SK-N-SH (cell line): ENCODE measurements at places on chromosomes 1 and 21.

GRCh38 chr1:153827168-153827964 is 52.2 kb downstream of the SLC27A3 start:
- no peak for DNase-seq

- DNase-seq: peak; percentile 75
Observed at GRCh38 chr1:3139871-3140361, 70.9 kb downstream of the PRDM16 start.

- DNase-seq: no peak
Observed at GRCh38 chr1:218499911-218500310, 154.8 kb downstream of the TGFB2 start.

DNA sequence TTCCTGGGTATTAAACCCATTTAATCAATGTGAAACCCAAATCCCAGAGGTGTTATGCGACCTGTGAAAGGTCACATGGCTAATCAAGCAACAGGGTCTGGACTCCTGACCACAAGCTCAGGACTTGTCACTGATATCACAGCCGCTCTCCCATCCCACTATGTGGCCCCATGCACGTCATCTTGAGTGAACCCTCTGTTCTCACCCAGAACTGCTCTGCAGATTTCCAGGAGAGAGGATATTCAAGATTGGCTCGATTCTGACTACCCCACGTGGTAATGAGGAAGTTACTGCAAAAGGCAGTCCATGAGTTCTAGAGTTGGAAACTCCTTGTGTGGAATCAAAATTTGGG is 173.5 kb upstream of the ETV3 start:
- DNase-seq: no peak

DNA sequence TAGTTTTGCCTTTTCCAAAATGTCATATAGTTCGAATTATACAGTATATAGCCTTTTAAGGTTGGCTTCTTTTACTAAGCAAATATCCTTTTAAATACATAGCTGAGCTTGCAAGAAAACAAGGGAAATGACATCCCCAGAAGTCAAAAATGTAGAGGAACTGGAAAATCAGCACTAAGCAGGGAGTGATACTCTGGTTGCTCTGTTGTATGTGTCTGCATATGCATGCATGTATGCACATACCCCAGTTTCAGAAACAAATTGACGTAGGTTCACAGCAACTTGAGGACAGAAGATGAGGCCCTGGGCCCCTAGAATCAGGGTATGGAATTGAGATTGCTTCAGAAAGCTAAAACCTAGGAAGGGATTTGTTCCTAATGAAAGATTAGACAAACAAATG is 75.1 kb upstream of the GNG4 start:
- no peak for DNase-seq

- peak; percentile 9 for DNase-seq
Observed at GRCh38 chr1:173503391-173503790, 26.3 kb downstream of the PRDX6 start.

DNA sequence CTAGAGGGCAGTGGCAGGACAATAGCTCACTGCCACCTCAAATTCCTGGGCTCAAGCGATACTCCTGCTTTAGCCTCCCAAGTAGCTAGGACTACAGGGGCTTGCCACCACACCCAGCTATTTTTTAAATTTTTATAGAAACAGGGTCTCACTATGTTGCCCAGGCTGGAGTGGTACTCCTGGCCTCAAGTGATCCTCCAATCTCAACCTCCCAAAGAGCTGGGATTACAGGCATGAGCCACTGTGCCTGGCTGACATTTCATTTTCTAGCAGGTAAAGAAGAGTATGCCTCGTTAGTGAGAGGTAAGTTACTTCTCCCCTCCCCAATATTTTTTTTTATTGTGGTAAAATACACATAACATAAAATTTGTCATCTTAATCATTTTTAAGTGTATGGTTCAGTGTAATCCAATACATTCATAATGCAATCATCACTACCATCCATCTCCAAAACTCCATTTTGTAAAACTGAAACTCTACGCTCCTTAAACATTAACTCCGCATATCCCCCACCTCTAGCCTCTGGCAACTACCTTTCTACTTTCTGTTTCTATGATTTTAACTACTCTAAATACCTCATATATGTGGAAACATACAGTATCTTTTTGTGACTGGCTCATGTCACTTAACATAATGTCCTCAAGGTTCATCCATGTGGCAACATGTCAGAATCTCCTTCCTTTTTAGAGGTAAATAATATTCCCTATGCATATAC is 22.4 kb downstream of the ZZZ3 start:
- DNase-seq: no peak

DNA sequence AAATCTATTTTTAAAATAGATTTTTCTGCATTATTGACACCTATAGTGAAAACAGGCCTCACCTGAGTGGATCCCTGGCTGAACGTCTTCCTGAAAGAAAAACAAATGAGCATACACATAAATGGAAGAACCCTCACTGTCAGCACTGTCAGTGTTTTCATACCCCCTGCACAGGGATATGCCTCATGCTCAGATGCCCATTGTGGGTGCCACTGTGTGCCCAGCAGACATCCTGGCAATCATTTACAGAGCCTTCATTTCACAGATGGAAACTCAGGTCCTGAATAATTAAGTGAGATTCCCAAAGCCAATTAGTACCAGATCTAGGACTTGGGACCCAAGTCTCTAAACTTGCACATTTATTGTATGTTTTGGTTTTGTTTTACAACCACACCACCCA is 19.9 kb downstream of the FCRL1 start:
- no peak for DNase-seq

DNA sequence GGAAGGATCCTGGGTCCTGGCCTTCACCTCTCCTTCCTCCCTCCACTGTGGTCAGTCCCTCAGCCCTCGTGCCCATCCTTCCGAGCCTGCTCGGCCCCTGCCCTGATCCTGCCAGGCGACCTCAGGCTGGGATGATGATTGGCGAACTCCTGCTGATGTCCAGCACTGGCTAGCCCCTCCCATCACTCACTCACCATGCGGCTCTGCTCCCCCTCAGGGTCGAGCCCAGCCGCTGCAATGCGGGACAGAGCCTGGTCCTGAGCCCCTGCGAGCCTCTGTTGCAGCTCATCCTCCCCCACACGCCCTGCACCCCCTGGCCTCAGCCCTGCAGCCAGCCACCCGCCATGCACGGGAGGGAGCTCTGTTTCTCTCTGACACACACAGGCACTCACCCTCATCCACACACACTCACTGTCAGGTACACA is 100.2 kb downstream of the DMRTB1 start:
- DNase-seq: peak; percentile 48

GRCh38 chr1:102776071-102776470 is 332.3 kb downstream of the COL11A1 start:
- DNase-seq: no peak

GRCh38 chr1:91791103-91791502 is 94.8 kb downstream of the TGFBR3 start:
- DNase-seq: no peak

- no peak for DNase-seq
Observed at GRCh38 chr1:10856863-10857598, 60.6 kb upstream of the CASZ1 start.

- DNase-seq: no peak
Observed at GRCh38 chr1:78677788-78678187, 28.2 kb downstream of the IFI44 start.

DNA sequence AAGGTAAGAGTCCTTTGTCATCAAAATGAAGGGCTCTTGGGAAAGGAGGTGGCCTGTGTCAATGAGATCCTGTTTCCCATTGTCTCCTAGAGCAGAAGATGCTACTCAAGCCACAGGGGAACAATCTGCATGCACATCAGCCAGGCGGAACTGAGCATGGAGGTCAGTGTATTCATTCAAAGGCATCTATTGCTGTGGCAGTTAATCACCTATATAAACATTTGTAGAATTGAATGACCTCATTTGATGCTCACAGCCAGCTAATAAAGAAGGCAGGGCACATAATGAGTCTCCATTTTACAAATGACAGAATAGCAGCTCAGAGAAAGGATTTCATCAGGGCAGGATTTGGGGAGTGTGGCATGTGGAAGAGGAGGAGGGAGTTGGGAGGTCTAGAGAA is 5.7 kb upstream of the FYB2 start:
- DNase-seq: no peak

- DNase-seq: no peak
Observed at GRCh38 chr1:15681349-15682292, 2.5 kb upstream of the PLEKHM2 start.

DNA sequence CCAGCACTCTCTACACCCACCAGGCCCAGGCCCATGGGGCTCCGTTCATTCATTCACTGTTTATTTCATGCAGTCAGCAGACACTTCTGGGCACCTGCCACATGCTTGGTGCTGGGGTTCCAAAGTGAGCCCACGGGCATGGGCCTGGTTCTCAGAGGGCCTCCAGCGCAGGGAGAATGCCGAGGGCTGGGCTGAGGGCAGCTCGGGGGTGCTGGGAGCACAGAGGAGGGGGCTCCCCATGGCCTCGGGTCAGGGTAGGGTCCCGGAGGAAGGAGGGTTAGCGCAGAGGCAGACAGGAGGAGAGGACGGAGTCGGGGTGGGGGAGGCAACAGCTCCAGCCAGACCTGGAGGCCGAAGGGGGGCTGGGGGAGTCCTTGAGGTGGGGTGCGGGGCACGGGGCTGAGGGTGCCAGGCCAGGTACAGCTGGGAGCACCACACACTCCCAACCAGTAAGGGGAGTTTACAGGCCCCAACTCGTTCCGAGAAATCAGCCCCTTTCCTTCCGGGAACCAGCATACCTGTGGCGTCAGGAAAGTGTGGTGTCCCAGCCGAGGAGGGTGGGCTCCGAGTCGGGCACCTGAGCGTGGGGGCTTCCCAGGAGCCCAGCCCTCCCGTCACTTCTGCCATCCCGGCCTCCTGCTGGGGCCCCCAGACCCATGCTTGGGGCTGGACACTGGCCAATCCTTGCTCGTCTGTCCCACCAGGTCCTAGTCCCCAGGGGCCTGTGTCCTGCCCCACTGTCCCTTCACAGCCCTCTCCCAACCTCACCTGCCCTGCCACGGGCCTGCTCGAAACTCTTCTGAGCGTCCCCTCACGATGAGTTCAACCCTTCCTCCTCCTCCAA is 10.8 kb downstream of the ARHGEF16 start:
- DNase-seq: no peak

DNA sequence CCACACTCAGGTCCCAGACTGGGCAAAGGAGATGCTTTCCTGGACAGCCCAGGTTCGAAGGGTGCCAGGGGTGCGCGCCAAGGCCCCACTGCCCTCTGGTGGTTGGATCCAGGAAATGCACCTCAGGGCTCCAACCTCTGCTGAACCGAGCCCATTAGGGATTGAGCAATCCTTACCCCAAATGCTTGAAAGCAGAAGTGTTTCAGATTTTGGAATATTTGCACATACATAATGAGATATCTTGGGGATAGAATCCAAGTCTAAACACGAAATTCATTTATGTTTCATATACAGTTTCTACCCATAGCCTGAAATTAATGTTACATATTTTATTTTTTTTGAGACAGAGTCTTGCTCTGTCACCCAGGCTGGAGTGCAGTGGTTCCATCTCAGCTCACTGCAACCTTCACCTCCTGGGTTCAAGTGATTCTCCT is 57.4 kb downstream of the SLC9A1 start:
- DNase-seq: peak; percentile 91

GRCh38 chr1:22506130-22506692 is 54.6 kb downstream of the ZBTB40 start:
- DNase-seq: no peak

DNA sequence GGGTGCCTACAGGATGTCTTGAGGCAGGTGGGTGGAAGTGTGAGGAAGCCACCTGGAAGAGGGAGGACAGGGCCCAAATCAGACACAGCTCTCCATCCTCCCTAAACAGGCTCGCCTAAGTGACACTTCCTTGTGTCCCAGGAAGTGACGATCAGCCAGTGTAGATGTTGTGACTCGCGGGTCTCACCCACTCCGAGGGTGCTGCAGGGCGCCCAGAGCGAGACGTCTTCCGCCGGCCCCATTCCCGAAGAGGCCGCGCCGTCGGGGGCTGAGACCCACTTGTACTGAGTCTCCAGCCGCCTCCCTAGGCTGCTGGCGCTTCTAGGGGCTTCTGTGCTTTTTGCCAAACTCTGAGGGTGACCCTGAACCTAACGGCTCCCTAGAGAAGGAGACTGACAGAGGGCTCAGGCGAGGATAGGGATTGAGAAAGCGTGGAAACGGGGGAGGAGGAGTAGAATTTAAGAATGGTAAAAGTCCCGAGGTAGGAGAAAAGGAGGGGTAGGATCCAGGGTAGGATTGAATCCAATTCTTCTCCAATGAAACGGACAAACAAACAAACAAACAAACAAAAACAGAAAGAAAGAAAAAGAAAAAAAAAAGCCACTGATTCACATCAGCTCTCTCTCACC is 543 bp upstream of the MARK1 start:
- DNase-seq: peak; percentile 52

DNA sequence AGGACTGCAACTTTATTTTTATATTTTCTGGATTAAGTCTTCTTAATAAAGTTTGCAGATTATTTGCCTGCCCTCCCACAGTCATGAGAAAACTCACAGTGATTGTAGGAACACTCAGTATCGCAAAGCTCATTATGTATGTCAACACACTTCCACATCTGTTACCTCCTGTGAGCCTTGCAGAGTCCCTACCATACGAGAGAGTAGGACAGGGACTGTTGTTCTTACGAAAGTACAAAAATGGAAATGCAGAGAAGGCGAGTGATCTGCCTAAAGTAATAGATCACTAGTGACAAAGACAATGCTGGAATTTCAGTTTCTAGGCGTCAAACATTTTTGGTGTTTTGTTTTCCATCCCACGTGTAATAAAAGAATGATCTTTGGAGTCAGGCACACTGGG is 131.7 kb downstream of the SYT2 start:
- DNase-seq: no peak

- no peak for DNase-seq
Observed at GRCh38 chr1:203492748-203493130, 1.2 kb upstream of the OPTC start.

GRCh38 chr1:45828841-45829240 is 25.4 kb downstream of the MAST2 start:
- DNase-seq: no peak

DNA sequence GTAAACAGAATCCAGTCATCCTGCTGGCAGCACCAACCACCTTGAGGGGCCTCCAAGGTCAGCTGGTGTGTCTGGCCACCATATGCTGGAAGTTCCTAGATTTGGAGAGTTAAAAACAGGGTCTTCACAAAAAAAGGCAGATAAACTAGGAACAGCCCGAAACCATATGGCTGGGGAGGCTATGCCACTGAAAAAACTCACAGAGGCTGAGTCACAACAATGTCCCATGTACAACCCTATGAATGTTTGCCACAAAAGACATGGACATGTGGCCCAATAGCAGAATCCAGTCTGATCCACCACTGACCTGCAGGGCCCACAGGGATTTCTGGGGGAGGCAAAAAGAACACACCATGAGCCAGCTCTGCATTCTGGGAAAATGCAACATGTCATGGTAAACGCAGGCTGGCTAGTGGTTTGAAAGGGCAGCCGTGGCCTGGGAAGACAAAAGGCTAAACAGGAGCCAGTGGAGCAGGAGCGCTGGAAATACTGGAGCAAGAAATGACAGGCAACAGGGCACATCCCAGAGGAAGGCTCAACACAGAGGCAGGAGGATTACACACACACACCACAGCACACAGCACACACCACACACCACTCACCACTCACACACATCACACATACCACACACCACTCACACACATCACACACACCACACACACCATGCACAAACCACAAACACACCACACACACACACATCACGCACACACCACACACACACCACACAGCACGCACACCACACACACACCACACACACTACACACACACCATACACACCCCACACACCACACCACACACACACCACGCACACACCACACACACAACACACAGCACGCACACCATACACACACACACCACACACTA is 55.4 kb downstream of the HSF2BP start:
- peak; percentile 68 for DNase-seq

- DNase-seq: no peak
Observed at GRCh38 chr1:12501661-12502060, 116.3 kb downstream of the DHRS3 start.
